Stimulated activated CD8-positive, alpha-beta memory T cell treated with anti-CD3 and anti-CD28 coated beads, Interleukin-7, amount 100 ng/mL, for 4 hours (primary cell): ENCODE measurements at places on chromosomes 5 and 9.

- DNase-seq, result no peak
Measured at GRCh38 chr5:2761921-2762488, 10.5 kb upstream of the IRX2 start.

- no peak for DNase-seq
Measured at GRCh38 chr9:128033609-128034008, 33.5 kb downstream of the NAIF1 start.

DNA sequence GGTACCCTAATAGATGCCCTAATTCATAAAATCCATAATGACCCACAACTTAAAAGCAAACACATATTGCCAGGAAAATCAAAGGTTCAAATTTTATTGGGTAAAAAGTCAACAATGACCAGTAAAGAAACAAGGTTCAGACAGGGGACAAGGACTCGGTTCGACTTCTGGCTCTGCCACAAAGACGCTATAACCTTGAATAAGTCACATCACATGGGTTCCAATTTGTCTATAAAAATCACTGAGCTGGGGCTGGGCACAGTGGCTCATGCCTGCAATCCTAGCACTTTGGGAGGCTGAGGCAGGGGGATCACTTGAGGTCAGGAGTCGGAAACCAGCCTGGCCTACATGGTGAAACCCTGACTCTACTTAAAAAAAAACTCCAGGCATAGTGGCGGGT, 80.5 kb downstream of the SERINC5 start:
- DNase-seq, result no peak

GRCh38 chr9:115883467-115884329, 269.9 kb upstream of the PAPPA start:
- no peak for DNase-seq

DNA sequence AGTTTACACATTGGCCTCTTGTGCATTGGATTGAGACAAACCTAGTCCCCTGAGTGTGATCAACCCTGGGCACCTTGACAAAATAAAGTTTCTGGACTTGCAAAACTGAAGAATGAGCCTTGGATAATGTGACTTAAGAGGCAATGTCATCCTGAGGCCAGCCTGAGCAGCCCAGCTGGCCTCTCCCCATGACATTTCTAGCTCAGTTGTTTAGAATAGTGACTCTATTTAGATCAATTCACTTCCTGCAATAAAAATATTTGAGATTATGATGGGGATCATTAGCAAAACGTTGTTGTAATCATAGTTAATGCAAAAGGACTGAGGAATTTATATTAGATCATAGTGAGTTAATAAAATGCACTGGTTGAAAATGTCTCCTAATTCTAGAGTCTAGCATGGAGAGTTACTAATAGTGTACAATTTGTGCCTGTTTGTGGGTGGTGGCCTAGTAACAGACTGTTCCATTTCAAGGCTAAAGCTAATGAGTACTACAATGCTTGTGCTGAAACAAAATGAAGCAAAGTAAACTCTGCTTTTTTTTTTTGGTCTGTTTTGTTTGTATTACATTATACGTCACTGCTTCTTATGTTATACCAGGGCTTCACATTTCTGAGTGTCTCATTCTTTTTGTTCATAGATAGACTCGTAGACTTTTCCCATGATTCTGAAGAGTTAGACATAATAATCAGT, 10.9 kb upstream of the RHOBTB3 start:
- DNase-seq, result no peak
